ENCODE measurements at places on chromosomes 5 and 9.

- no peak for DNase-seq
These were observed 73.0 kb upstream of the PAPPA start for GRCh38 chr9:116080561-116080960.

- DNase-seq = no peak
These were observed 529 bp upstream of the NRARP start for GRCh38 chr9:137302449-137303150.

GRCh38 chr9:129437626-129438323 lies 183.1 kb downstream of the C9orf50 start:
- DNase-seq = peak; percentile 8

- no peak for DNase-seq
These were observed at the start of gene OLFML2A for GRCh38 chr9:124776954-124777648. TSS of gene OLFML2A (plus strand) at chr9:124777133. CDS start at chr9:124777271, 138 bp downstream.

- no peak for DNase-seq
These were observed 115.2 kb downstream of the LHFPL2 start for GRCh38 chr5:78533356-78533755.

- no peak for DNase-seq
These were observed 42.3 kb downstream of the NAIF1 start for GRCh38 chr9:128024761-128025308.

GRCh38 chr5:140420665-140421361 lies 19.2 kb downstream of the ANKHD1 start:
- DNase-seq = no peak

- no peak for DNase-seq
These were observed 66.7 kb downstream of the HRH2 start for GRCh38 chr5:175724314-175725275.

- peak; percentile 87 for DNase-seq
These were observed 269.1 kb upstream of the CD180 start for GRCh38 chr5:67465537-67466207.

- DNase-seq = peak; percentile 70
These were observed 50.5 kb downstream of the SPTLC1 start for GRCh38 chr9:92064711-92065110.

GRCh38 chr9:347667-348292 lies 133.1 kb downstream of the DOCK8 start:
- peak; percentile 43 for DNase-seq

GRCh38 chr9:16726029-16726428 lies 144.4 kb downstream of the BNC2 start:
- DNase-seq = peak; percentile 64

- no peak for DNase-seq
These were observed 740.2 kb downstream of the TLR4 start for GRCh38 chr9:118444403-118444802.

GRCh38 chr9:114691046-114691955 lies 9.3 kb upstream of the TEX48 start:
- DNase-seq = peak; percentile 92

DNA sequence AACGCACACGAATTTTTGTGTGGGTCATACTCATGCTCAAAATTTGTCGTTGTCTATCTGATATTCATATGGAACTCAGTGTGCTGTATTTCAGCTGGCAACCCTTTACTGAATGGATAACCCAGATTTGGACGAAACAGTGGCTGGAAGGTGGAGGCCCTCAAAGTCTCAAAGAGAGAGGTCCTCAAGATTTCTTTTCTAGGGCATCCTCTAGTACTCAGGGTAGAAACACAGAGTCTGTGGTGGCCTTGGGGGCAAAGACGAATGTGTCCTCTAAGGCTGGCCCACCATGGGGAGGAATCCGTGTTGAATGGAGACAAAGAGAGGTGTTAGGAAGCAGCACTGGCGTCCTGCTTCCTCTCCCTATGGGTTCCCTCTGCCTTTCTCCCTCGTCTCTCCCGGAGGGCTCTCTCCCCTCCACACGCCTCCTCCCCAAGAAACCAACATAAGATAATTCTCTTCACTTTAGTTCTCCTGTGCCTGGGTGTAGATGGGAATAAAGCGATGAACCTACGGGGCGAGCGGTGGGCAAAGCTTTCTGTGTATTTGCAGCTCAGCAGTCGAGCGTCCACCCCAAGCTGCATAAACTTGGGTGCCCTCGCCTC lies 333.7 kb downstream of the CWC27 start:
- DNase-seq = peak; percentile 6

DNA sequence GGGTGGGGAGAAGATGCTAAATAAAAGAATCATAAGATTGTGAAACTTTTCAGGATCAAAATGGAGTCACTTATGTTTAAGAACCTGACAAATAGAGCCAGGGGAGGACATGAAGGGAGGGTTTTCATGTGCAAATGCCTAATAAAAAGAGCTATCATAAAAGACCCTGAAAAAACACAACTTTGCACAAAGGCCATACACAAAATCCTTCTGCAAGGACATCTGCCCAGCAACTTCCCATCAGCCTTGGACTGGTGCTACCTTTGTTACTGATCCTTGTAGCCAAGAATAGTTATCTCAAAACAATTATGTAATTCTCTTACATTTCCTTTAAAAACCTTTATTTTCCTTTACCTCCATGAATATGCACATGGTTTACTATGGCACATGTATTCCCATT lies 63.0 kb downstream of the APBA1 start:
- DNase-seq = no peak

- DNase-seq = no peak
These were observed 9.6 kb upstream of the IRGM start for GRCh38 chr5:150836703-150837102.

GRCh38 chr9:101582553-101582952 lies 12.2 kb downstream of the PPP3R2 start:
- DNase-seq = peak; percentile 85

DNA sequence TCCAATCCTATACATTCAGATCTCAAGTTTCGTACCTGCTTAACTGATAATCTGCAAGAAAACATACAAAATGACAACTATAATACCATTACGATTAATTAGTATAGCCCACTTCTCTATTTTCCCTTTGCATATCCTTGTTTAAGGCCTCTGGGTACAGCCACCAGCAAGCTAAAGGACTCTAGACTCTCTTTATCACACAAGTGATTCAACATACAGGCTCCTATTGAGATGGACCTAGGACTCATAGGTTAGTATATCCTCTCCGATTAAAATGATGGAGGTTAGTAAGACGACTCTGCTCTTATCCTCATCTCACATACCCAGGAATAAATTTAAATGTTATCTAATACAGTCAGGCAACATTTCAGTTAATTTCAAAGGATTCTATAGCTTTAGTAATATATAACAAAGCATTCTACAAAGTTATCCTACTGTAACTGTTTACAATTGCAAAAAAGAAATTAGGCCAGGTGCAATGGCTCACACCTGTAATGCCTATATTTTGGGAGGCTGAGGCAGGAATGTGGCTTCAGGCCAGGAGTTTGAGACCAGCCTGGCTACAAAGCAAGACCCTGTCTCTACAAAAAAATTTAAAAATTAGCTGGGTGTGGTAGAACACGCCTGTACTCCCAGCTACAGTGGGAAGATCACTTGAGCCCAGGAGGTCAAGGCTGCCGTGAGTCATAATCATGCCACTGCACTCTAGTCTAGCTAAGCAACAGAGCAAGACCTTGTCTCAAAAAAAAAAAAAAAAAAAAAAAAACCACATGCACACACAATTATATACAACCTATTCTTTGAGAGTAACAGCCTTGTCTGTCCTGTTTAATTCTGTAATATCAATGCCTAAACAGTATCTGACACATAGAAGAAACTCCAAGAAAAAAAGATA lies 15.4 kb downstream of the HAUS6 start:
- DNase-seq = no peak

- no peak for DNase-seq
These were observed 195.5 kb upstream of the CLINT1 start for GRCh38 chr5:158054223-158055110.

All from AG10803 (cell line).